ENCODE measurements at places on chromosomes 3 and 15. TPM values are rescaled to one million over a fixed set of nuclear protein-coding genes. Genes with fewer than 3 reads are reported as not detected.

Gene SERP1
- total RNA-seq: 119 TPM

Gene KCNH8
- not detected for total RNA-seq

- no peak for DNase-seq
Measured at GRCh38 chr3:148366743-148367410, 330.8 kb upstream of the AGTR1 start.

GRCh38 chr3:181753391-181753790 is 41.7 kb downstream of the SOX2 start:
- DNase-seq: no peak

Measured in T-helper 17 cell (primary cell).